Activated CD4-positive, alpha-beta T cell treated with anti-CD3 and anti-CD28 coated beads, Interleukin-2, amount 10 ng/mL, durations not matched to agents 24 days and 14 days (primary cell): ENCODE measurements at places on chromosomes 11 and 22. TPM values are rescaled to one million over a fixed set of nuclear protein-coding genes. Genes with fewer than 3 reads are reported as not detected.

Gene OSM
- 61.0 and 62.8 TPM in 2 replicates for total RNA-seq

DNA sequence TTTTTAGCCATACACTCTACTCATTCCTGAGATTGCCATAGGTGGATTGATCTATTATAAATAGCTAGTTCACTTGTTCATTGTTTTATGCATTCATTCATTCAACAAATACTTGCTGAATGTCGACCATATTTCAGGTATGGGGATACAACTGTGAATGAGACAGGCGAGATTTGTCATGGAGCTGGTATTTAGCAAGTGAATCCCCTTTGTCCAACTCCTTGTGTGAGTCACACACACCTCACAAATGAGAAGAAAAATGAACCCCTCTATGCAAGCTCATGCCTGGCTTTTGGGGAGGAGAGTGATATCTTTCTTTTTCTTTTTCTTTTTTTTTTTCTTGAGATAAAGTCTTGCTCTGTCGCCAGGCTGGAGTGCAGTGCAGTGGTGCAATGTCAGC, 1.8 kb upstream of the AMPD3 start:
- H3K4me1 ChIP-seq = peaks cover 61% of the 10 kb centered on the region
- peaks cover 5% of the 10 kb centered on the region for H3K36me3 ChIP-seq
- peak; percentile 52 for DNase-seq
- H3K4me3 ChIP-seq = no peak overlapping the region
- H3K27me3 ChIP-seq = peaks cover 21% of the 10 kb centered on the region
- no peak overlapping the region for H3K27ac ChIP-seq

DNA sequence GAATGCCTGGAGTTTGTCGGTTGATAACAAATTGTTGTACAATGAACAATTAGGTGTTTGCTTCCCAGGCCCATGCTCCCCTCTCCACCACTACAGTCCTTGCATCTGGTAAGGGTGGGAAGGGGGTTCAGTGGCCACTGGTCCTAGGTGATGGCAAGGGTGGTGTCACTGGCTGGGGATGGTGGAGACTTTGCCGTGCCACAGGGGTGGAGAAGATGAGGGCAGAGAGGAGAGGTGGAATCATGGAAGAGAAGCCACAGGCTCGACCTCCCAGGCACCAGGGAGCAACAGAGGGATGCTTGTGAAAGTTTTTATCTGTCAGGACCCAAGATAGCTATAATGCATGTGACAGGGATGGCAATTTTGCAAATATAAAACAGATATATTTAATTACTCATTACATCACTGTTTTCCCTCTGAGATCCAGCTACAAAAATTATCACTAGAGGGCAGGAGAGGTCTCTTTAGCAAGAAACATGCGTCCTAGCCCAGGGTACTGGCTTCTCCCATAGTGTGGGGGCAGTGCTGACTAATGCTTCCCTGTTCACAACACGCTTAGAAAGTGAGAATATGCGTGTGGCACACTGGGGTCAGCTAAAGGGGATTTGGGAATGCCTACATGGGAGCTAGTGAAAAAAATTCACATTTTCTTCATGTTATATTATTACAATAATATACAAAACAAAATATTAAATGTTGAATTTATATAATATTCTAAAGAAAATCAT, 49.0 kb upstream of the AMPD3 start:
- DNase-seq = peak; percentile 83
- peaks cover 18% of the 10 kb centered on the region for H3K4me1 ChIP-seq
- H3K27me3 ChIP-seq = peaks cover 3% of the 10 kb centered on the region
- H3K4me3 ChIP-seq = no peak overlapping the region
- no peak overlapping the region for H3K27ac ChIP-seq

Gene FLRT1
- total RNA-seq = not detected in 2 replicates

DNA sequence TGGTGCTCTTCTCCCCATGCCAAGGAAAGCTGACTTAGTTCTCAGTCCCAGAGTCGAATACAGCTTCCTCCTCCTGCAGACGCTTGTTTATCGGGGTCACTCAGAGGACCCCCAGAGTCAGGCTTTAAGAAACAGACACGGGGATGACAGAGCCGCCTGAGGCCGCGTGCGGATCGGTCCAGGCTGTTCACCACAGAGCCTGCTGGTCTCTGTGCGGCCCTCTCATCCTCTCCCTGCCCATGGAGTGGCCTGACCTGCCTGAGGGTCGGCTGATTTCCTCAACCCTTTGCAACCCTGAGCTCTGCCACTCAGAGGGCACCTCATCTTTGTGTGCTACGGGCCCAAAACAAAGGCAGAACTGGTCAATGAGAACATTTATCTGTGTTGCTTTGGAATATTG, 2.1 kb downstream of the GAL start:
- no peaks in the 10 kb centered on the region for H3K36me3 ChIP-seq
- no peak overlapping the region for H3K4me3 ChIP-seq
- no peak for DNase-seq
- H3K27ac ChIP-seq = no peak overlapping the region
- H3K27me3 ChIP-seq = peaks cover 70% of the 10 kb centered on the region

GRCh38 chr11:23227078-23227445, 366.8 kb upstream of the CCDC179 start:
- no peaks in the 10 kb centered on the region for H3K27me3 ChIP-seq
- H3K27ac ChIP-seq = no peak overlapping the region
- H3K4me3 ChIP-seq = no peak overlapping the region

GRCh38 chr11:94767701-94768601, at the start of gene AMOTL1:
Gene AMOTL1, plus strand, starts transcription at chr11:94768356. Its CDS starts 156 bp downstream, at chr11:94768512.
- peak within 1 kb of the TSS; percentile 59 for H3K27ac ChIP-seq
- peaks cover 9% of the 10 kb centered on the region for H3K4me1 ChIP-seq
- peaks cover 47% of the 10 kb centered on the region for H3K27me3 ChIP-seq
- H3K4me3 ChIP-seq = peak within 1 kb of the TSS; percentile 84
- H3K36me3 ChIP-seq = no peaks in the 10 kb centered on the region

Gene FOLR1
- not detected in 2 replicates for total RNA-seq

Gene OR51I1
- not detected in 2 replicates for total RNA-seq

Gene NPTXR
- 0.98 and 1.0 TPM in 2 replicates for total RNA-seq

- H3K27ac ChIP-seq = peak overlapping the region; percentile 88
- H3K4me3 ChIP-seq = peak overlapping the region; percentile 91
- peaks cover 60% of the 10 kb centered on the region for H3K4me1 ChIP-seq
These were observed 2.9 kb downstream of the BIRC3 start for GRCh38 chr11:102320188-102320587.

Gene EXPH5
- total RNA-seq = 0.90 and 0.91 TPM in 2 replicates

- no peak for DNase-seq
- H3K27ac ChIP-seq = no peak overlapping the region
- peaks cover 14% of the 10 kb centered on the region for H3K4me1 ChIP-seq
- H3K4me3 ChIP-seq = no peak overlapping the region
- H3K27me3 ChIP-seq = no peaks in the 10 kb centered on the region
- H3K36me3 ChIP-seq = peaks cover 27% of the 10 kb centered on the region
These were observed 41.9 kb downstream of the BID start for GRCh38 chr22:17732251-17732854.
